ENCODE measurements at places on chromosomes 2 and 18.

- DNase-seq: no peak
Observed at GRCh38 chr2:116724550-116724949, 1089.9 kb upstream of the DDX18 start.

- DNase-seq: no peak
Observed at GRCh38 chr2:55109219-55109891, 59.1 kb upstream of the RTN4 start.

DNA sequence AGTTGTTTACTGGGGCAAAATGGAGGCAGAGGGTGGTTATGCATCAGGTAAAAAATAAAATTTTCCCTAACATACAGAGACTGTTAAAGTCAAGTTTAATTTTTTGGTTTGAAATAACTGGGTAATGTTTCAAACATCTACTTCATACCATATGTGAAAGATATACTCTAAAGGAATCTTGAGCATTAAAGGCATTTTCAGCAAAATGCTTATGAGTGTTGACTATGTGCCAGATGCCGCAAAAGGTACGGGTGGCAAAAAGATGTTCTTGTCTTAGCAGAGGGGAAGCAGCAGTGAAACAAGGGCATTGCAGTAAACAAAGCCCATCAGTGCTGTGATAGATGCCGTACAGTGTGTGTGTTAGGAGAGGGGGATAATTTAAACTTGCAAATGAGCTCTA, 263.1 kb upstream of the ID2 start:
- DNase-seq: no peak

GRCh38 chr2:226660526-226660925, 139.1 kb downstream of the IRS1 start:
- no peak for DNase-seq

DNA sequence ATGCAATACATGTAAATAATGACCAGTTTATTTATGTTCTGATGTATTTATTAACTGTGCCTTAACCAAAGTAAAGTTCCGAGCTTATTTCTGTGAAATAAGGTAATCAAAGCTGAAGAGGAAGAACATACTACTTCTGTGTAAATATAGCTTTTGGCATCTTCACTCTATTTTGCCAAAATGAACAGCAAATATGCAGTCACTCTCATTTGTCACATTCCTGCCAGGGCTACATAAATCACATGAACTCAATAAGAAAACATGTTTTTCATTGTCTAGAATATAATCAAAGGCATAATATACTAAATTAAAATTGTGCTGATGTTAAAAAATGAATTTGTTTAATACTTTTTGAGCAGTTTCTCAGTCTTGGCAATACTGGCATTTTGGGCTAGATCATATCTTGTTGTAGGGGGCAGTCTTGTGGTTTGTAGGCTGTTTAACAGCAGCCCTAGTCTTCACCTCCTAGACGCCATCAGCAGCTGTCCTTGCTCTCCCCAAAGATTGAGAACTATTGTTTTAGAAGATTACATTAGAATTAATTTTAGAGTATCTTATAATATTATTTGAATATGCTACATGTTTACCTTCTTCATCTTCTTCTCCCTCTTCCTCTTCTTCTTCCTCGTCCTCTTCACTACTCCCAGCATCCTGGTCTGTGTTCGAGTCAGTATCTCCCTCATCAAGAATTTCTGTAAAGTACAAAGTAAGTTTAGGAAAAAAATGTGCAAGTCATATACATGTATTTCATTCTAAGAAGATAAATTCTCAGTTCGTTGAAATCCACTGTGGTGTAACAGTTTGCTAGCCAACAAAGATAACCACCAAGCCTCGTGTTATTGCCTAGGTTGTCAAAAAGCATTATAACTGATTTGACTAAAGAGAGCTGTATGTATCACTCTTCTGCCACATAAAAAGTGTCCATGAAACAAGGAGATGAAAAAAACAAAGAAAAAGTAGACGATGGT, 41.5 kb downstream of the CWC22 start:
- DNase-seq: no peak

GRCh38 chr2:47133046-47133445, 22.1 kb downstream of the STPG4 start:
- no peak for DNase-seq

DNA sequence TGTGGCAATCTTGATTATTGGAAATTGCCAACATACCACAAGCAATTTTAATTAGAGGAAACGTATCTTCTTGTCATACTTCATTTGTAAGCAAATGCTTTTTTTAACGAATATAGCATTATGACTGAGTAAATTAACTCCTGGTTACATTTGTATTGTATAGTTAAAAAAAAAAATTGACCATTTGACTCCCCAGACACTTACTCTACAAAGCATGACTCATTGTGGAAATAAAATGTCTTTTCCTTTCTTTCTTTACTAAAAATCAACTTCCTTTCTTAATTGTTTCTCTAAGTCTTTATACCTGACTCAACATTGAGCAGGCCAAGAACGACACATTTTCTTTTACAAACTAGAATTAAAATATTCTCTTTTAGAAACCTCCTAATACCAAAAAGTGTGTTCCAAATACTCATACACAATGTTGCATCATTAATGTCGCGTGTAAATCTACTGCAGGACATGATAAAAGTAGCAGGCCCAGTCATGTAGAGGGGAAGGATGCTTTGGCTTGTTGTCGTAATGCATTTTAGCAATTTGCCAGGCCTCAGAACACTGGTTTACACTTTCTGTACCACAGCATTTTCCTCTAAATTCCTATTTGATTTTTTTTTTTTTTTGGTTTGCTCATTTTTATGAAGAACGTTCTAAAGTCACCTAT, 349.6 kb upstream of the KCNH7 start:
- no peak for DNase-seq

- no peak for DNase-seq
Observed at GRCh38 chr2:179843541-179843940, 17.9 kb downstream of the ZNF385B start.

GRCh38 chr2:42050010-42050702, 2.3 kb downstream of the PKDCC start:
- DNase-seq: no peak

DNA sequence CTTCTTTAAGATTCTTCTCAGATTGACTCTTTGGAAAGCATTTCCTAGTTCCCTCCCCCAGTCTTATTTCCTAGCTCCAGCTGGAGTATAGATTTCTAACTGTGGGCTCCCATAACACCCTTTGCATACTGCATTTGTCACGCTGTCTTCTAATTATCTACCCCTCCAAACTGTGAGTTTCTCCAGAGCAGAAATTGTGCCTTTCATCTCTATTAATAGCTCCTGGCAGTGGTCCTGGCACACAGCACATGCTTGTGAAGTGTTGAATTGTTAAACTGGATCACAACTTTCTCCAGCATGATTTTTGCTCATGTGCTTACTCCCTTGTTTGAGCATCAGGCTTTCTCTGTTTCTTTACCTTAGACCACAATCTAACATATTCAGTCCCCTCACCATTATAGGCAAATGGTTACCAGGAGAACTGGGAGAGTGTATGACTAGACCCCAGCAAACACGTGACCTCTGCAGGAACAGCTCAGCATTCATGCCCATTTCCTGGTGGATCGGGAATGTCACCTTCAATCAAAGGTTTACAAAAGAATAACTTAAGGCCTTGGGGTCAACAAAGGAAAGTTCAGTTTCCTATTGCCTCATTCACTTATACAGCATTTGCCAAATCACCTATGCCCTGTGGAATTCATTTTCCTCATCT, 175.7 kb upstream of the TANK start:
- DNase-seq: no peak

DNA sequence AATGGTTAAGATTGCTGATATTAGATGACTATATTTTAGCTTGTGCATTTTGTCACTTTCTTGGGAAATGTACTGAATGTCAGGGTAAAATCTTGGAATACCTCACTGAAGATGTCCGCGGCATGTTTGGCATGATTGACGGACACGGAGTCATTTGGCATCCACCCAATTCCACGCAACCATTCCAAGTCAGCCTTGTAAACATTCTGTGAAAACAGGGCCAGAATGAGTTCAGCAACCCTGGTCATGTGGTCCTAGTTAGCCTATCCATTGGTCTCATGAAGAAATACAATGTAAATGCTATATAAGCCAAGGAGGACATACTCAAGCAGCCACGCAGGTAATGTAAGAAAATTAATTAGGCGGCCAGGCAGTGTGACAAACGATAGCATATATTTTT, 159.5 kb downstream of the RIF1 start:
- no peak for DNase-seq

DNA sequence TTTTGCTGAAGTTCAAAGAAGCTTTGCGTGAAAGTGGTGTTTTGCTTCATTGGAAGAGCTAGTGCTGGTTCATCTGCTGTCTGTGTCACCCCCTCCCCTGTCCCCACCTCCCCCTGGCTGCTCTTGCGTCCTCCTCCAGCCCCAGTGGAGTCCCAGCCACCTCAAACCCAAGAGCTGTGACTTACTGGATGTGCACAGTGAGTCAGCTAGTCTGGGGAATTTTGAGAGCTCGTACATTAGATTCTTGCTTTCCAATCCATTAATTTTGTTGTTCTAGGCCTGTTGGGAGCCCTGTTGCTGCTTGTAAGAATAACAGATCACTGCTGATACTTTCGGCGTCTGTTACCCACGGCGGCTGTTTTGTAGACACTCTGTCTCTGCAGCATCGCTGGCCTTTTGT, 412.1 kb downstream of the TSN start:
- no peak for DNase-seq

- DNase-seq: no peak
Observed at GRCh38 chr2:68931799-68932198, 20.9 kb downstream of the GKN2 start.

- no peak for DNase-seq
Observed at GRCh38 chr18:43757273-43757672, 480.0 kb upstream of the SYT4 start.

DNA sequence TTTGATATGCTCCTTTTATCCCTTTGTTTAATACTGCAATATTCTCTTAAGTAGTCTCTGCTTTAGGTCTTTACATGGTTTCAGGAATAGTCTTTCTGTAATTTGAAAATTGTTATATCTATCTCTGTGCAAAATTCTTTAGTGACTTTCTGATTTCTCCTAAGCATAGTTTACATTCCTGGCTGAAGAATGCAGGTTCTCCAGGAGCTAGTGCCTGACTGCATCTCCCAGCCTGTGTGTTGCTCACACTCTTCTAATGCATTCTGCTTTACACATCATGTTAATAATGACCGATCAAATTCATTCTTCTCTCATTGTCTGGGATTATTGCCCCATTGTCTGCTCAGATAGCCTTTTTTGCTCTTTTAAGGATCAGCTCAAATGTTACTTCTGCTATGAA, 1349.2 kb downstream of the DSC3 start:
- DNase-seq: no peak

DNA sequence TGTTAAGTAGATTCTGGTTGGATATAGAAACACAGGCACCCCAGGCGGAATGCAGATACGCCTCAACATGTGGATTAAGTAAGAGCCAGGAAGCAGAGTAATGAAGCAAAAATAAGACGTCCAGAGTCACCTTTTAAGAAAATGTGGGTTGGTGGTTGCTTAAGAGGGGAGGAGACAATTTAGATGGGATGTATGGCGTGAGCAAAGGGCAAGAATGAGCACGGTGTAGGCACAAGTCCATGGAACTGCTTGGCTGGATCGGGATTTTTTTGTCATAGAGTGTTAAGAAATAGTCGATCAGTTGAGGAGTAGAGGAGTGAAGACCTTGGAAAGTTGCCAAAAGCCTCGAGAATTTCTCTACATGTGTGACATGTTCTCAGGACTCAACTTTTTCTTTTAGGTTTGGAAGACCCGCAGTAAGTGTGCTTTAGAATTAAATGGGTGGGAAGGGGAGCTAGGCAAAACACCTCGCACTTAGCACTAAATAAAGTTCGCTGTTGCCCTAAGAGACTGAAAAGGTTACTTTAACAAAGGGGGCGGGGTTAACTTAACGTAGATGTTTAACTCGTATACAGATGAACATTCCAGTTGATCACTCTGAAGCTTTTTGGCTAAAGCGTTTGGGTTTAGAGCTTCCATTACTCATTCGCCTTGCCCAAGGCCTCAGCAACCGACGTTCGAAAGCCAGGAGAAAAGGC, 716 bp upstream of the SLC39A10 start:
- no peak for DNase-seq

DNA sequence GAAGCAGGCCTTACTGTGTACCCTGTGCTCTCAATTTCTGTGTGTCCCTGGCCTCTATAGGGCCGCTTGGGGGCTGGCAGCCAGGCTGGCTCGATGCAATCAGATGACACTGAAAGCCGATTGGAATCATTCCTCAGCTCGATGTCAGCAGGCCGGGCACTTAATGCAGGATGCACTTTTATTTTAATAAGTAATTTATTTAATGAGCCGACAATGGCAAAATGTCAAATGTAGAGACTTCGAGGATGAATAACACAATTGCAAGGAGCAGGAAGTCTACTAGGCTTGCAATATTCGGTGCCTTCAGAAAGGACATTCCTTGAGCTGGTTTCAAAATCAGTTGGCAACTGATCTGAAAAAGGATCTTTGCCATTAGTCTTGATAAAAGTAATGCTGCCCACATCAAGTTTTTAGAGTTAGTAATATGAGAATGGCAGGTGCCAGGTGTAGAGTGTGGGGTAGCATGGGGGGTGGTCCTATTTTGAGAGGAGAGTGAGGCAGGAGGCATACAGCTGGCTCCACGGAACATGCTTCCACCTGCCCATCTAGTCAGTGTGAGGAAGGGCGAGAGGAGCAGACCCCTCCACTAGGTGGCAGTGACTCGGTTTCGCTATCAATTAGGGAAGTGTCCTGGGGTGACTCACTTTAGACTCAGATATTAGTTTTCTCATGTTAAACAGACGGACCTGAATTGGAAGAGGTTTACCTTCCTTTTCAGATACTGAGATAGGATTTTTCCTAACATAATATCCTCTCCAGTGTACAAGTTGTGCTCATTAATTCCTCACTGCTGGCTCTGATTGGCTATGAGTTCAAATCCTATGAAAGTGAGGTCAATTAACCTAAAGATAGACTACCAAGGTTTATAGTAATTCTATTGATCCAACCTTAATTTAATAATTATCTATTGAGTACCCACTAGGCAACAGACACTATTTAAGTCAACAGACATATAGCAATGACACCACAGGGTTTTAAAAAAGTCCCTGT, 80.9 kb downstream of the NABP1 start:
- peak; percentile 54 for DNase-seq

DNA sequence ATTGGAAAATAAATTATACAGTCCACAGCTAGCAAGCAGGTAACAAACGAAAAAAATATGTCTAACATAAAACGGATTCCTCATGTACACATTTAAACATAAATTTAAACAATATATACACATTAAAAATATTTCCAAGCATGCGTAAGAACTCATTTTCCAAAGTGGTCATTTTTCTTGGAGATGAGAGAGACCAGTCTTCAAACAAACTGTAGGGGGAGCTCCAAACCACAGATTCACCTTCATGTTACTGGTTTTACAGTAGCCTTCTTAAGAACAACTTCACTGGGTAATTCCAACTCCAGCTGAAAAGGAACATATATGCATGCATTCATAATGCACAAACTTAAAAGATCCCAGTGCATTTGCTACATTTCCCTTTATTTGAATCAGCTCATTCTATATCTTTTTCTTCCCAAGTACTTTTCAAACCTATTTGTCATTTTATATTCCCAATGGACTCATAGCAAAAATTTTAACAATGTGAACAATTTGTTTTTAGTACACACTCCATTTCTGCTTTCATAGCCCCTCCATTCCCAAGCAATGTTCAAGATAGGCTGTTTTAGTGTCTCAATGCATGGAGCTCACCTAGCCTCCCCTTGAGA, 4.7 kb upstream of the STAMBP start:
- no peak for DNase-seq

- DNase-seq: peak; percentile 13
Observed at GRCh38 chr2:230124757-230125431, 56.2 kb upstream of the SLC16A14 start.

GRCh38 chr2:133232556-133232955, 335.7 kb downstream of the NCKAP5 start:
- no peak for DNase-seq
